GOT3 (cell line): ENCODE measurements at places on chromosomes 3 and 15.

GRCh38 chr15:80789796-80790195, 10.6 kb downstream of the CEMIP start:
- DNase-seq = no peak

- no peak for DNase-seq
These were observed 408.5 kb downstream of the MFSD1 start for GRCh38 chr3:159210336-159210735.

GRCh38 chr15:29360152-29360551, 90.5 kb upstream of the NSMCE3 start:
- no peak for DNase-seq

GRCh38 chr15:84826369-84826823, 9.2 kb downstream of the ALPK3 start:
- no peak for DNase-seq

DNA sequence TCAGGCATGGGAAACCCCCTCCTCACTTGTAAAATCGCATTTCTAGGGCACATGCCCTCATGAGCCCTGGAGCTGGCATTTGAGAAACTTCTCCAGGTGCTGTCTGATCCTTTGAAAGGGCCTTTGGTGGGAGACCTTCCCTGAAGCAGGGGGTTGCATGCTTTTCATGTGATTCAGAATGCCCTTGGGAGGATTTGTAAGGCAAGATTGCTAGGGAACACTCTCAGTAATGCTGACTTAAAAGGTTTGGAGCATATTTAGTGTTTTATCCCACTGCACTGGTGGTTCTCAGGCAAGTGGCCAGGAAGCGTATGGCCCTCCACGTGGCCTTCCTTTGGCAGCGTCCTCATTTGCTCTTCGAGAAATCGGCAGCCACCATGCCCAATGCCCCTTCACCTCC, 164.1 kb downstream of the ARRDC4 start:
- DNase-seq = no peak

DNA sequence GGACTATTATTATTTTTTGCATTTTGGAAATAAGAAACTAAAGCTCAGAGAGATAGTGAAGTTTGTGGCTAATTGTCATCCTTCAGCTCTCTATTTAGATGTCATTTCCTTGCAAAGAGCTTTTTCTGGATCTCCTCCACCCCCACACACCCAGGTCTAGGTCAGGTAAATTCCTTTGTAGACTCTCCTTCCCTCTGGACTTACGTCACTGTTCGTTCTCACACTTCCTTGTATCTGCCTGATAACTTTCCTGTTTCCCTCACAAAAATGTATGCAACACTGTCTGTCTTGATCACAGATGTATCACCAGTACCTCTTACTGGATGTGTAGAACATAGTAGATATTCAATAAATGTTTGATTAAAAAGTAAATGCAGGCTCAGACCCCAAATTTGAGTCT, 6.1 kb upstream of the MB21D2 start:
- no peak for DNase-seq

GRCh38 chr3:73586190-73586589, 38.6 kb downstream of the PDZRN3 start:
- DNase-seq = no peak

DNA sequence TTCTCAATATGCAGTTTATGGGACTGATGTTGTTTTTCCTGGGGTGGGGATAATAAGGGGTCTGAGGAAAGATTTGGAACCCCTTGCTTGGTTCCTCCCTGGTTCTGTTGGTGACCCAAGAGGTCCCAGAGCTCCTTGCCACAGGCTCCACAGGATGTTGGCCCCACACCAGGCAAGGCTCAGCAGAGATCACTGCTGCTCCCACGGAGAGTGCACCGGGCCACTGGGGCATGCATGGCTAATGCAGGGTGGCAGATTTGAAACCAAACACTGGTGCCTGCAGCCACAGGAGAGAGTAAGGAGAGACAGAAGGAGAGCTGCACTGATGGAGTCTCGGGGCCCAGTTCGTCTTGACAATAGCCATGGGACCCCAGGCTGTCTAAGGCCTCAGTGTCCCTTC, 2.5 kb downstream of the FAM107A start:
- DNase-seq = no peak

DNA sequence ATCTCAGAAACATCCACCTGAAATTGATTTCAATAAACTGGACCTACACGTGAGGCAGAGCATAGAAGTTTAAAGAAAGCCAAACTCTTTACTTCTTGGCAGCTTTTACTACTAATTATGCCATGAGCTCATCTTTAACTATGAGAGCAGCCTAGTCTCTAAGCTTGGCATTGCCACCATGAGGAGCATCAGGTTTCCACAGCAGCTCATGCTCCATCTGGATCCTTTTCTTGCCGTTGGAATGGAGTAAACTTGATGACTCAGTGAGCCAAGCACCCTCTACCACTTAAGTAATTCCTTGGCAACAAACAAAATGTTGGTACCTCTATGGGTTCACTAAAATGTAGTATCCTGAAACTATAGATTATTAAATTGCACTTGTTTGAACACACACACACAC, 583.2 kb downstream of the EPHA3 start:
- no peak for DNase-seq

- DNase-seq = no peak
These were observed 420.4 kb upstream of the SEMA6D start for GRCh38 chr15:47296881-47297280.

GRCh38 chr3:42639192-42639591, 14.3 kb upstream of the ZBTB47 start:
- DNase-seq = no peak

GRCh38 chr3:14151471-14152083, 26.7 kb downstream of the TMEM43 start:
- DNase-seq = no peak

DNA sequence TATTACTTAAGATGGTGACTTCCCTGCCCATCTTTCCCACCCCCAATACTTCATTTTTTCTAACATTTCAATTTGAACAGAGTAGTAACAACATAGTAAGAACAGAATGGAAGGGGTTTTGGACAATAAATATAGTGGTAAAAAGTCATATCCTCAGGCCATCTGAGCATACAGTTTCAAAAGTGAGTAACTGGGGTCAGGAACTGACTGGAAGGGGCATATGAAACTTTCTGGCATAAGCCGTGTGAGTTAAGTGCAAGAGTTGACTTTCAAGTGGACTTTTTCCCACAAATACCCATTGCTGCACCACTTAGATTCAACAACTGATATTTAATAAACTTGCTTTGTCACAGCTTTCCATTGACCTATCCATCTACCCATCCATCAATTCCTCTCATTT, 153.5 kb upstream of the IL12A start:
- no peak for DNase-seq

DNA sequence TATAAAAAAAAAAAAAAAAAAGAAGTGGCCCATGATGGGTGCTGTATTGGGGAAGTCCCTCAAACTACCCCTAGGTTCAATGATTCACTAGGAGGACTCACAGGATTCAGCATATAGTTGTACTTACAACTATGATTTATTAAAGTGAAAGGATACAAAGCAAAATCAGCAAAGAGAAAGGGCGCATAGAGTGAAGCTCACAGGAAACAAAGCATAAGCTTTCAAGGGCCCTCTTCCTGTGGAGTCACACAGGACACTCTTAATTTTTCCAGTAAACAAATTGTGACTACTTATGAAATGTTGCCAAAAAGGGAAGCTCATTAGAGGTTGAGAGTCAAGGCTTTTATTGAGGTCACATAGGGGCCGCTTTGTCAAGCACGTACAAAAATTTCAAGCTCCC, 153.7 kb upstream of the GAP43 start:
- DNase-seq = no peak

- no peak for DNase-seq
These were observed 490.0 kb downstream of the NAALADL2 start for GRCh38 chr3:175349168-175349567.

DNA sequence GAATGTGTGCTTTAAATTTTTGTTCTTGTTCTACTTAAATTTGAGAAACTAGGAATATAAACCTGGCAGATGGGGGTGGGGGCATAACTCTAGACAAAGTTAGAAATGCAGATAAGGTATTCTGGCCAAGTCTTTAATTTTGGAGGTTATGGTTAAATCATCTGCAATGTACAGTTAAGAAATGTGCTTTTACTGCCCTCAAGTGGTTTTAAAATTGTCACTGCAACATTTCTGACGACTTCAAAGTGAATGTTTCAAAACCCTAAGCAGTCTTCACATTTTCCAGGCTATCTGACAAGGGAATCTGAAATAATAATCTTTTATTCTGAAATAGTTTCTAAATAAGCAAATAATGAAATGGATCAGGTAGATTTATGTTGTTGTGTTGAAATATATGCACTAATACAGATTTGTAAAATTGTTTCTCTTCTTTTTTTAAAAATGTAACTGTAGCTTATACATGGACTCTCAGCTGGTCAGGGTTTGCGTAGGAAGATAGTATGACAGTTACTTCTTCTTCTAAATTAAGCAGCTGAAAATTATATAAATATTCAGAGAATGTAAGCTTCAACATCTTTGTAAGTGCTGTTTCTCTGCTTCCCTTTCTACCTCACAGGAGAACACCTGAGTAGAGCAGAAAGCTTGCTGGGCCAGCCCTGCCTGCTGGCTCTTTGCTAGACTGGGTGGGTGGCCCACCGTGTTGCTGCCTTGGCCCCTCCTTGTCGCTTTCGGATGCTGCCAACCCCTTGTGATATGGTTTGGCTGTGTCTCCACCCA, 45.0 kb downstream of the SUCNR1 start:
- DNase-seq = no peak

DNA sequence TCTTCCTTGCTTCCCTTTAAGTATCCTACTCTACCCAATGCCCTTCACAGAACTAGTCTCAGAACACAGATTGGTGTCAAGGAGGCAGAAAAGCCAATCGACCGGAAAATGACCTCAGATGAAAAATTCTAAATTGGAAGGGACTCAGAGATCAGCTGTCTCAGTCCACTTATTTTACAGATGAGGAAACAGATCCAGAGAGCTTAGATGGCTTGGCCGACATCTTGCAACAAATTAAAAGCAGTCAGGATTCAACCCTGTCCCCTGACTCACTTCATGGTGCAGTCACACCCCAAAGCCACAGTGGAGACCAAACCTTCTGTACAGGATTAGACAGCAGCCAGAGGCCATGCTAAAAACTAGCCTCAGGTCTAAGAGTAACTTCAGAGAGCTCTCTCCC, 169.3 kb upstream of the BHLHE40 start:
- DNase-seq = no peak

DNA sequence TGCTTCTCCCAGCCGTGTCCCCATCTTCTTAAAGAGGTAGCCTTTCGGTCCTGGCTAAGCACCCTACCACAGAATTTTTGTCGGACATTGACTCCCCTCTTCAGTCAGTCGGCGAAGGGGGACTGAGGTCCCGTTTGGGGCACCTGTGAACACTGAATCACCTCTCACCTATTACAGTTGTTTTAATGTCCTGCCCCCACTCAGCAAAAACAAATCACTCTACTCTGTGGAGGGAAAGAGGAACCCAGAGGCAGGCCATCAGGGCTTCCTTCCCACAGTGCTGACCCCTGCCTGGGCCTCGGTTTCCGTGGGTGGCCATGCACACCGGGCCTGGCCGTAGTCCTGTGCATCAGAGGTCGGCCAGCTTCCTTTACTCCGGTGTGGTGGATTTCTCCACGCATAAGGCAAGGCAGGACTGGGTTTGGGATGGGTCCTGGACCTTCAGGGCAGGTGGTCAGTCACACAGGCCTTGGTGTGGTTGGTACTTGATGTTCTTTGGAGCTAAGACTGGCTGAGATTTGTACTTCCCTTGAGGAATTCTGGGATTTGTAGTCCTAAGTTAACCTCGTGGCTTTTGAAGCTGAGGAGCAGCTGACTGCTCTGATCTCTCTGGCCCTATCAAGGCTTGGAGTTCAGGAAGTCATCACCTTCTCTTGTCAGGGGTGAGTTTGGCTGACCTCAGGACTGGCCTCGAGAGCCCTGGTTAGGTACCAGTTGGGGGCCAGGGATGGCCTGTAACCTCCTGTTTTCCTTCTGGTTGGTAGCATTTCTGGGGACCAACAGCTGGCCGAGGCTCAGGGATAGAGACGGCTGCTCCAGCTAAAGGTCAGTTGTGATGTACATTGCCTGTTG, 627 bp upstream of the FAM131A start:
- no peak for DNase-seq

- DNase-seq = no peak
These were observed 47.9 kb downstream of the KLF13 start for GRCh38 chr15:31374489-31374888.

DNA sequence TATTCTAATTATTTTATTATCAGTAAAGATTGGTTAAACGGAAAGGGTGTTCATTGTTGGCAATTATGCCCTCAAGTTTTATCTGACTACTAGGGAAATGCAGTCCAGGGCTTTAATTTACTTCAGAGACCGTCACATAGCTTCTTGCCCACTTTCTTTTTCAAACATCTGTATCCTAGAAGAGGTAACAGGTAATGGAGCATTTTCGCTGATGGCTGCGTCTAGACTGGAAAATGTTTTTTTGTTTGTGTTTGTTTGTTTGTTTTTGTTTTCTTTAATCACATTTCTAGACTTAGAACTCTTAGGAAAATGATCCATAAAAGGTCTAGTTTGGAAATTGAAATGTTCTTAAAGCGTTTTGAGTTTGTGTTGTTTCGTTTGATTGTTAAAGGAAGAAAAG, 71.4 kb downstream of the ANXA2 start:
- DNase-seq = no peak

GRCh38 chr3:195596765-195597171, 13.0 kb upstream of the APOD start:
- no peak for DNase-seq

DNA sequence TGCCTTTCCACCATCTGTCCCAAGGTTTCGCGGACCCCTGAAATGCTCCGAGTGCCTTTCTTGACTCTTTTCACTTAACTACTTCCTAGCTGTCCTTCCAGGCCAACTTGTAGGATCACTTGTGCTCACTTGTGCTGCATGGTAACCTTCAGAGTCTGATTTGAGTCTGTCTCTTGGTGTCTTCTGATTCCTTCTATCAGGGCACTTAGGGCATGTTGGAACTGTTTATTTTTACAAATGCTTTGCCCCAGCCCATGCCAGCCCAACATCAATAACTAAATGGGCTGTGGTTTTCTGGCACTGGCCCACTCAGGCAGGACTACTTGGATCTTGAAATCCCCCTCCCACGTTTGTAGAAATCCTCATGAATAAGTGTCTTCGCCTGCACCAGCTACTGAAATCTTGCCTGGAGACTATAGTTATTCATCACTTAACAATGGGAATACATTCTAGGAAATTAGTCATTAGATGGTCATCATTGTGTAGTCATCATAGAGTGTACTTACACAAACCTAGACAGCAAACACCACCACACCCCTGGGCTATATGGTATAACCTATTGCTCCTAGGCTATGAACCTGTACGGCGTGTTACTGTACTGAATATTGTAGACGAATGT, 123.1 kb upstream of the STRIT1 start:
- peak; percentile 5 for DNase-seq

- DNase-seq = no peak
These were observed 26.9 kb upstream of the HCN4 start for GRCh38 chr15:73395671-73396070.
